ENCODE measurements at places on chromosomes 6 and 20.

- DNase-seq, result no peak
These were observed 542.0 kb upstream of the RNF217 start for GRCh38 chr6:124420116-124420840.

DNA sequence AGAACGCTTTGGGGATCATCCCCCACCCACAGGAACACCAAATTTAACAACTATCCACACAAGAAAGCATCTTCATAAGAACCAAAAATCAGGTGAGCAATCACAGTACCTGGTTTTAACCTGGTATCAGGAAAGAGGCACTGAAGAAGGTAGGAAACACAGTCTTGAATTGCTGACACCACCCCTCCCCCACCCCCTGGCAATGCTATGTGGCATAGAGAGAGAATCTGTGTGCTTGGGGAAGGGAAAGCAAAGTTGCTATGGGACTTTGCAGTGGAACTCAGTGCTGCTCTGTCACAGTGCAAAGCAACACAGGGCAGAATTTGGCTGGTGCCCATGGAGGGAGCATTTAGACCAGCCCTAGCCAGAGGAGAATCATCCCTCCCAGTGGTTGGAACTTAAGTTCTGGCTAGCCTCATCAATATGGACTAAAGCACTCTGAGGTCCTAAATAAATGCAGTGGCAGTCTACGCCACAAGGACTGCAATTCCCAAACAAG, 565.5 kb downstream of the EPM2A start:
- DNase-seq, result no peak

DNA sequence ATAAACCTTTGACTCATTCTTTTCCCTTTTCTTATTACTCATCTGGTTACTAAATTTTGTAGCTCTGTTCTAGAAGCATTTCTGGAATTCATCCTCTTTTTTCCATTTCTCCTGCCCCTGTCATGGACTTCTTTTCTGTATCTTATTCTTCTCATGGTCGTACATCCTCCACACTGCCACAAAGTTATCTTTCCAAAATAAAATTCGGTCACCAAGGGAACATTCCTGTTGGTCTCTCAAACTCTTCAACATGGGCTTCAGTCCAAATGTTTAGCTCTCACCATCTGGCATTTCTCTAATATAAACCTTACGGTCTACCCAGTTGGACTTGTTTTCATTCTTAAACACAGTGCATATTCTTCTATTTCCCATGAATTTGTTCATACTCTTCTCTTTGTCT, 428.8 kb upstream of the ID4 start:
- DNase-seq, result no peak

DNA sequence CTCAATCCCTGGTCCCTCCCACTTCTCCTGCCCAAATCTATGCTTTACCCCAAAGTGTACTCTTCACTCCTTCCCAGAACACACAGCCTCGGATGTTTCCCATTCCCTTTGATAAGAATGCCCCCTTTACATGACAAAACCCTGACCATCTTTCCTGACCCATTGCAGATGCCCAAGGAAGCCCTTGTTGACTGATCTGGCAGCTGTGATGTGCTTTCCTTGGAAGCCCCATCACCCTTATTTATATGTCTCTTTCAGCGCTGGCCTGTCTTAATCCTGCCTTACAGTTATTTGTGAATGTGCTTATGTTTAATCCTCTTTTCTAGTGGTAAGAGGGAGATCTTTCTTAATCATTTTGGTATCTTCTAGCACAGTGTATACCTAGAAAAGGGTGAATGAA, 523.1 kb downstream of the CD83 start:
- DNase-seq, result no peak

- no peak for DNase-seq
These were observed 29.4 kb downstream of the GLO1 start for GRCh38 chr6:38673397-38674165.
